ENCODE measurements at places on chromosomes 1 and 21.

DNA sequence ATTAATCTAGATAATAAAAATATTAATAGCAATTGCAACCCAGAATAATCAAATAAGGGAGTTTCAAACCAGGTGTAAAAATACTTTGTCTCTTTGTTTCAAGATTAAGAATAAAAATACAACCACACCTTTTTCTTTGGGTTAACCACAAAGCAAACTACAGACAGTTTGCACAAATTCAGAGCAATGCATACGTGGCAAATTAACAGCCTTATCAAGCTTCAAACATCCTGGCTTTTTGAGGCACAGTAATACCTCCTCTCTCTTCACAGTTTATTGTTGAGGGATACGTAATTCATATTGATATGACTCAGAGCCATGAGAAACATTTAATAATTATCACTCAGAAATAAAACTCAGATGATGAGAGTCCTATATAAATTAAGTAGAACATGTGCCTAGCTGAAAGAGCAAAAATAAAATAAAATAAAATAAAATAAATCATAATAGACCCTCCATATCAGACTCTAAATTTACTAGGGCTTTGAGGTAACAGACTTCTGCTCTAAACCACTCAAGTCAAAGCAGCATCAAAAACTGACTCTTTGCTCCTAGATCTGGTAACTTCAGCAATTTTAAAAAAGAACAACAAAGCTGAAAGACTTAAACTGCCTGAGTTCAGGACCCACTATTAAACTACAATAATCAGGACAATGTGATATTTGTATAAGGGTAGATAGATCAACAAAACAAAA is 11.4 kb downstream of the EDEM3 start:
- DNase-seq = no peak

- DNase-seq = no peak
These were observed 14.5 kb upstream of the C4BPB start for GRCh38 chr1:207073906-207074820.

DNA sequence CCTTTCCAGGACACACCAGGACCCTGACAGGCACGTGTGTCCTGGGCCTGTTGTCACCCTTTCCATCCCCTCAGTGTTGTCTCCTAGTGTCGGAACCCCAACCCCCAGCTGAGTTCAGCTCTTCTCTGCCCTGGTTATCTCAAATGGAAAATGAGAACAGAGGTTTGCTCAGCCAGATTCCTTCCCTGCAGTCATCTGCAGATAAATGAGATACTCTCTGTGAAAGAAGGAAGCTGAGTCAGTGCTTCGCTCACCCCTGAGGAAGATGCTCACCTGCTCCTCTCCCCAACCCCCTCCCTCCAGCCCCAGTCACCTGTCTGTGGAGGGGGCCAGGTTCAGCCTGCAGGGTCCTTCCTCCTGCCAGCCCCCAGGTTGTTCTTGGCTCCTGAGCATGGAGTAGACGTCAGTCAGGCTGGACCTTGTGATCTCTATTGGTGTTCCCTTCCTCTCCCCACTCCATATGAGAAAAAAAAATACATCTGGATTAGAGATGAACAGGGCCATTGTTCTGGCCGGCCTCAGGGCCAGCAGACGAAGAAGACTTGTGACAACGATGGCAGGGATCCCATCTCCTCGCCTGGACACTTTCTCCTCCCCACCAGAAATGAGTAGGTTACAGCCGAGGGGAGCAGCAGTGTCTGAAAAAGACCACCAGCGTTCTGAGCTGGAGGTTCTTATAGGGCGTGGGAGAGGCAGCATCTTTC is 20.9 kb downstream of the PHGDH start:
- DNase-seq = no peak

- no peak for DNase-seq
These were observed 3.6 kb downstream of the MAN1C1 start for GRCh38 chr1:25620211-25620610.

GRCh38 chr1:29758781-29759499 is 522.6 kb downstream of the PTPRU start:
- DNase-seq = no peak

DNA sequence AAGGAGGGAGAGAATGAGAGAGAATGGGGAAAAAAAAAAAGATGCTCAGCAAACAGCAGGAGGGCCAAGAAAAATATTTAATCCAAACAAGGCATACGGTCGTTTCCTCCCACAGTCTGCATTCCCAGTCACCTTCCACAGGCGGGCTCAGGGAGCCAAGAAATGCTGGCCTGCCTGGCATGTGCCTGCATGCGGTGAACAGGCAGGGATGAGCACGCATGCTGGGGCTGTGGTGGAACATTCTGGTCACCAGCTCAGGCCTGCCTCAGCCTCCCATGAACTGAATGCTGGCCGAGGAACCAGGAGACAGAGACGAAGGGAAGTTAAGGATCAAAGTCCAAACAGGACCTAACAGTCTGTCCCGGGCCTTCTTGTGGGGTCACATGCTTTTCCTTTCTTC is 335.3 kb downstream of the ASTN1 start:
- DNase-seq = no peak

All from activated T-cell treated with anti-CD3 and anti-CD28 coated beads for 24 hours (primary cell).